ENCODE measurements at places on chromosomes 13 and 19.
A peak's percentile ranks its signal among the peaks of the same experiment; 100 is the strongest.

GRCh38 chr13:97223711-97224541 lies 1.8 kb downstream of the MBNL2 start:
- DNase-seq: peak; percentile 66

GRCh38 chr19:9342610-9343304 lies 18.8 kb downstream of the ZNF559 start:
- no peak for DNase-seq

GRCh38 chr13:29472332-29472961 lies 123.0 kb downstream of the SLC7A1 start:
- peak; percentile 82 for DNase-seq

- no peak for DNase-seq
Measured at GRCh38 chr13:98591721-98592361, 14.9 kb upstream of the STK24 start.

- DNase-seq: no peak
Measured at GRCh38 chr13:44819245-44819644, 170.0 kb downstream of the NUFIP1 start.

DNA sequence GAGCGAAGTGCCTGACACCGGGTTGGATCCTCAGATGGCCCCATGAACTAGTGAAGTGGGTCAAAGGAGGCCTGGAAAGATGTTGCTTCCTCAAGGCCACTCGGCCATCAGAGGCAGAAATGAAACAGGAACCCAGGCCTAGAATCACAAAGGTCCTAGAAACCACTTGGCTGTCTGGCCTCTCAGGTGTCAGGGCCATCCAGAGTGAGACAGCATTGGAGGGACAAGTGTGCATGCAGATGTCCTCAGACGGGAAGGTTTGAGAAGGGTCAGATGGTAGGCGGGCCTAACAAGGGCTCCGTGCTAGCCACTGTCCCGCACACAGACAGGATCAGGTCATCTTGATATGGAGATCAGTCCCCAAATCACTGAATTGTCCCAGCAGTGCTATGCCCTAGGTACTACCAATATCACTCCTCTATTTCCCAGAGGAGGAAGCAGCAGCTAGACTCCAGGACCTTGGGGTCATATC lies 14.3 kb downstream of the CCDC97 start:
- DNase-seq: no peak

DNA sequence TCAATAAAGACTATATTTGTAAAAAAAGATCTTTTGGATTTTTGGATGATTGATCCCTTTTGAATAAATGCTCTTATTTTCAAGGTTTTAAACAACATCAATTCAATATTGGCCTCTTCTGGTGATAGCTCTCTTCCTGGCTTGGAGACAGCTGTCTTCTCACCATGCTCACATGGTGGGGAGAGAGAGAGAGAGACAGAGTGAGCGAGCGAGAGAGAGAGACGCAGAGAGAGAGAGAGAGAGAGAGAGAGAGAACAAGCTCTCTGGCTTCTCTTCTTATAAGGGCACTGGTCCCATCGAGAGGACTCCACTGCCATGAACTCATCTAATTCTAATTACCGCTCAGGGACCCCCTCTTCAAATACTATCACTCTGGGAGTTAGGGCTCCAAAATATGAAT lies 32.1 kb upstream of the FARP1 start:
- DNase-seq: no peak

DNA sequence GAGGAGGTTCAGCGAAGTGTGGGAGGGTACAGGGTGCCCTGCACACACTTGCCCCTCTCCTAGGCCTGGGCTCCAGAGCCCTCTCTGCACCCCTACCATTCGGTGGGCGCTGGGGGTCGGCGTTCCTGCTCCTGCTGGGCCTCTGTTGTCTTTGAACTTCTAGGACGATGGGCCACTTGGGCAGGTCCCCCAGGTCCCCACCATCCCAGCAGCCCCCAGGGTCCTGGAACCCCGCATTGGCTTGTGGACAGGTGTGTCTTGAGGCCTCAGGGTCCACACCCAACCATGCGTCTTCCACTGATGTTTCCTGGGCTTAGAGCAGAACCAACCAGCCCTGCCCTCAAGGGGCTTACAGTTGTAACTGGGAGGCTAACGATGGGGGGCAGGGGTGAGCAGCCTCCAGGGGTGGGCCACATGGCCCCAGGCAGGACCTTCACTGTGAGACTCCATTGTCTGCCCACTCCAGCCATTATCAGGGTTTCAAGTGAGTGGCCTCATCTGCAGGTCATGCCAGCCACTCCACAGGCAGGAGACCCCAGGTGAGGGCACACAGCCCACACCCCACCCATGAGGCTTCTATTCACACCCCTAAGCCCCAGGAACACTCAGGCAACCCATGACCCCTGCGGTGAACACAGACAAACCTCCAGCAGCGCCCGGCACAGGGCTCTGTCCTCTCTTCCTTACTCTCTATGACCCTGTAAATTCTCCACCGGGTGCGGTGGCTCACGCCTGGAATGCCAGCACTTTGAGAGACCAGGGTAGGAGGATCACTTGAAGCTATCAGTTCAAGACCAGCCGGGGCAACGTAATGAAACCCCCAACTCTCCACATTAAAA lies 2.0 kb upstream of the KLF16 start:
- DNase-seq: peak; percentile 65

- no peak for DNase-seq
Measured at GRCh38 chr13:41554626-41555386, 97.5 kb downstream of the RGCC start.

DNA sequence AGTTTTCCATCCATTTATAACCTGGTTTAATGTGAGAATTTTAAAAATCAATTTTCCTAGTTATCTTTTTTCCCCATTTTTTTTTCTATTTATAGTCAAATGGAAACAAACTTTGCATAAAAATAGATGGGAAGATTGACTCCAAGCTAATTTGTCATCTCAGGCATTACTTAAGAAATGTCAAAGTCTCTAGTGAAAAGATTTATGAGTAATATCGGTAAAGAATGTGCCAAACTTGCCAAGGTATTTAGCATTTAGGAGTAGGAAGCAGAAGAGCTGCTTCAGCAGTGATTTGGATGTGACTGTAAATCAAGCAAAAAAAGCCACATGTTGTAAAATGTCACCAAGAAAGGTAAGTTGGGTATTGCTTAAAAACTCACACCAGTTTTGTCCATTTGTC lies 108.6 kb downstream of the LACC1 start:
- no peak for DNase-seq

DNA sequence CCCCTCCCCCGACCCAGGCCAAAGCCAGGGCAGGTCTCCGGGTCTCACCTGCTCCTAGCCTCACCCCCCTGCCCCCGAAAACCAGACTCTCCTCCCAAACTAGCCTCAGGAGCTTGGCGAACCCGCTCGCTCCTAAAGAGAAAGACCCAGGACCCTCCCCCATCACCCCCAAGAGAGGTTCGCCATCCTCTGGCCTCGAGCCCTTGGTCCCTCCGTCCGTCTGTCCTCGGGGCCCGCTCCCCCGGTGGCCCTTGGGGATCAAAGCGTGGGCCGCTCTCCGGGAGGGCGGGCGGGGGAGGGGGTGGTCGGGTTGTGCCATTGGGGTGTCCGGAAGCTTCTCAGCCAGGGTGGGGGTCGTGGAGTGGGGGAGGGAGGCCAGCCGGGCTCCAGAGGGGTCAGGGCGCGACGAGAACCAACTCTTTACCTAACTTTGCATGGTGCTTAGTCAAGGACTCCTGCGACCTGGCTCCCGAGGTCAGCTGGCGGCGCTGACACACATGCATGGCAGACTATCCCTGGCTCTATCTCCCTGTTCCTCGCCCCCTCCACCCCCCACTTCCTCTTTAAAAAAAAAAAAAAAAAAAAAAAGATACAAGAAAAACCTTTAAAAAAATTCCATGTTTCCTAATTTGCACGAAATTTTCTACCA lies 15.6 kb downstream of the SMIM24 start:
- DNase-seq: no peak

- no peak for DNase-seq
Measured at GRCh38 chr13:49373716-49374115, 70.1 kb downstream of the CAB39L start.

GRCh38 chr13:78402708-78403400 lies 200.5 kb downstream of the POU4F1 start:
- DNase-seq: no peak

GRCh38 chr13:44230071-44230470 lies 143.6 kb upstream of the SERP2 start:
- no peak for DNase-seq

- no peak for DNase-seq
Measured at GRCh38 chr19:19319732-19320360, 463 bp downstream of the SUGP1 start.

DNA sequence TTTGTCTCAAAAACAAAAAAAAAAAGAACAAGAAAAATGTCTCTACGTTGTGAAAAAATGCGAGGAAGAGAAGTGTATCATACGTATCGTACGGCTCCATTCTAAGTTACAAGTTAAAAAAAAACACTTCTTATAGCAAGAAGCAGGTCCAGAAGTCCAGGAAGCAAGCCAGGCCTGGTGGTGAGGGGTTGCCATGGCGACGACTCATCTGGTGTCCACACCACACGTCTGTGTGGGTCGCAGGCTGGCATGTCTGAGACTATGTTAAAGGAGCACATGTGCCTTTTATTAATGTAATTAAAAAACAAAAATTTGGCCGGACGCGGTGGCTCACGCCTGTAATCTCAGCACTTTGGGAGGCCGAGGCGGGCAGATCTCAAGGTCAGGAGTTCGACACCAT lies 5.9 kb downstream of the MED16 start:
- no peak for DNase-seq

- no peak for DNase-seq
Measured at GRCh38 chr13:101554420-101555125, 102.1 kb downstream of the ITGBL1 start.

DNA sequence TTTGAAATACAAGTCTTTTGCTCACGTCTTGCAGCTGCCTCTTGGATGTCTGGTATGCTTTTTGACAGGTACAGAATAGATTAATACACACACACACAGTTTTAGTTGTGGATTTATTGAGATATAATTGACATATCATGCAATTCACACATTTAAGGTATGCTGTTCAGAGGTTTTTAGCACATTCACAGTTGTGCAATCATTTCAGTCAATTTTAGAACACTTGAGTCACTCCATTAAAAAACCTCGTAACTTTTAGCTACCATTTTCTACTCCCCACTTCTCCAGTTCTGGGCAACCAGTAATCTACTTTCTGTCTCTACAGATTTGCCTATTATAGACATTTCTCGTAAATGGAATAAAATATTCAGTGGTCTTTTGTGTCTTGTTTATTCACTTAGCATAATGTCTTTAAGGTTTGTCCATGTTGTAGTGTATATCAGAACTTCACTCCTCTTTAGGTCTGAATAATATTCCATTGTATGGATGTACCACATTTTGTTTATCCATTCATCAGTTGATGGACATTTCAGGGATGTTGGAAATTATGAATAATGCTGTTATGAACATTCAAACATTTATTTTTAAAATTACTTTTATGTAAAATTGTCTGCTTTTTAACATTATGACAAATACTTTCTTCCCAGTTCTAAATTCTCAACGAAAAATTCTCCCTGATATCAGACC lies 2.5 kb upstream of the ZMYM2 start:
- no peak for DNase-seq

- DNase-seq: peak; percentile 91
Measured at GRCh38 chr19:40806423-40807146, 7.6 kb downstream of the EGLN2 start.

- no peak for DNase-seq
Measured at GRCh38 chr19:7691497-7691896, 10.4 kb downstream of the FCER2 start.

GRCh38 chr13:28049215-28049614 lies 51.2 kb downstream of the FLT3 start:
- DNase-seq: no peak

- peak; percentile 80 for DNase-seq
Measured at GRCh38 chr19:16527971-16528521, 14.2 kb downstream of the CHERP start.

- DNase-seq: peak; percentile 81
Measured at GRCh38 chr13:99218969-99219368, 18.3 kb downstream of the UBAC2 start.

DNA sequence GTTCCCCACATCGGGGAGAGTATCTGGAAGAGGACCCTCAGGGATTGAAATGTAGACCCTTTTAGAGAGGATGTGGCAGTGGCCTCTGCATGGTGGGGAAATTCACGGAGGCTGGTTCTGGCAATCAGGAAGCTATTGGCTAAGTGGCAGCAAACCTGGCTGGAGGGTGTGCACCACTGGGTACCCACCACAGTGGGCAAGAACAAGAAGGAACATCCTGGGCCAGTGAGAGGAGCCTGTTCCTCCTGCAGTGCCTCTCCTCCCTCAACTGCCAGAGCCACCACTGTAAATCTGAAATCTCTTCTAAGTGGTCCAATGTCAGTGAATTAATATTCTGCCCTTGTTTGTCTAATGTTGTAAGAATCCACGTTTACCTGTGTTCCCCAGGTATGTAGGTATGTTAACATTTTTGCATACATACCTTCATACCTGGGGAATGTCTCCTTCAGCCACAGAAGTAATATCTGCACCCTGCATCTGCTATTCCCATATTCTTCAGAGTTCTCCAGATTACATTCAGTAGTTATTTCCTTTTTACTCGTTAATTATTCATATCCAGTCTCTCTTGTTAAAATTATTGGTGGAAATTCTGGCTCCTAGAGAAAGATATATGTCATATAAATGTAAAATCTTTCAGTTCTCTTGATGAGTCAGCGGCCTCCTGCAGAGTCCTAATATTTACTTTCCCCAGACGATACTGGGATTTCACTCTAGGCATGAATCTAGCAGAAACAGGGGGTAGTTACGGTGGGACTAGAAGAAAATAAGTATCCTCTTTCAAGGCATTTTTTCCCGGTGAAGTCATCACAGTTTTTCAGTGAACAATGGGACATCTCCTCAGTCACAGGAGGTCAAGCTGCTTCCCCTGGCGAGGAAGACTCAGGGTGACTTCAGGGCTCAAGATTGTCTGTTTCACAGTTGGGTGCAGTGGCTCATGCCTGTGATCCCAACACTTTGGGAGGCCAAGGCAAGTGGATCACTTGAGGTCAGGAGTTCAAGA lies 148.3 kb downstream of the MYO16 start:
- no peak for DNase-seq

DNA sequence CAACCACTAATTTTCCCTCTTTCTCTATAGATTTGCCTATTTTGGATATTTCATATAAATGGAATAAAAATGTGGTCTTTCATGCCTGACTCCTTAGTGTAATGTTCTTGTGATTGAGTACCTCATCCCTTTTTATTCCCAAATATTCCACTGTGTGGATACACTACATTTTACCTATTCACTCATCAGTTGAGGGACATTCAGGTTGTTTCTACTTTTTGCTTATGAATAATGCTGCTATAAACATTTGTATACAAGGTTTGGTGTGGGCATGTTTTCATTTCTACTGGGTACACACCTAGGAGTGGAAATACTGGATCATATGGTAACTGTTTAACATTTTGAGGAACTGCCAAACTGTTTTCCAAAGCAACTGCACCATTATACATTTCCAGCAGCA lies 5.1 kb upstream of the WBP4 start:
- no peak for DNase-seq

GRCh38 chr13:31894931-31895330 lies 136.6 kb upstream of the FRY start:
- no peak for DNase-seq

DNA sequence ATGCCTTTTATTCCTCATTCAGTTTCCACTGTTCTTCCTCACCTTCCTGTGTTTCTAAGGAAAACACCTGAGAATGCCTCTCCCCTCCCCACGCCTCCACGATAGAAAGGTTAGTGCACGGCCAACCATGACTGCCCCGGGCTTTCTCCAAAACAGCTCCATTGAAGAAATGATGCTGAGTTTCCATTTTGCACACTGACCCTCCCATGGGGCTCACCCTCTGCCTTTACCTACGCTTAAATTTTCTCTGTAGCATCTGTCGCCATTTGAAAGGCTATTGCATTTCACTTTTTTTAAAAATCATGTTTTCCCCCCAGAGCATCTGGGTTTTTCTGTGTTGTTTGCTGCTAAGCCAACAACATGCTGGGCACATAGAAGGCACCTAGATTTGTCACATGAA lies 48.2 kb downstream of the ABCC4 start:
- no peak for DNase-seq
